ENCODE measurements at places on chromosomes 12 and 14. TPM values are rescaled to one million over a fixed set of nuclear protein-coding genes. Genes with fewer than 3 reads are reported as not detected.

The PLA2G1B gene
- polyA plus RNA-seq = not detected

The AICDA gene
- not detected for polyA plus RNA-seq

The GLRX5 gene
- 135 TPM for polyA plus RNA-seq

The MFAP5 gene
- 1.2 TPM for polyA plus RNA-seq

The CARMIL3 gene
- 3.7 TPM for polyA plus RNA-seq

The ZNF26 gene
- polyA plus RNA-seq = 4.8 TPM

The CABP1 gene
- 5.1 TPM for polyA plus RNA-seq

The MMP19 gene
- polyA plus RNA-seq = 1.5 TPM

The OVCH1 gene
- not detected for polyA plus RNA-seq

The SYT1 gene
- polyA plus RNA-seq = 47.6 TPM

The DAO gene
- polyA plus RNA-seq = not detected

The NPAS3 gene
- polyA plus RNA-seq = 0.17 TPM

The ADCY4 gene
- 0.40 TPM for polyA plus RNA-seq

The GNPTAB gene
- polyA plus RNA-seq = 21.6 TPM

The PTGER2 gene
- polyA plus RNA-seq = 1.3 TPM

The MRPL52 gene
- polyA plus RNA-seq = 691 TPM

The PUS1 gene
- polyA plus RNA-seq = 52.4 TPM

The DLK1 gene
- 1.2 TPM for polyA plus RNA-seq

The HOXC11 gene
- not detected for polyA plus RNA-seq

The NDUFA9 gene
- 79.8 TPM for polyA plus RNA-seq

The VRTN gene
- 68.5 TPM for polyA plus RNA-seq

The REC8 gene
- polyA plus RNA-seq = 38.8 TPM

The CACNA2D4 gene
- polyA plus RNA-seq = 0.24 TPM

The TOMM20L gene
- not detected for polyA plus RNA-seq

The KLHL33 gene
- 0.15 TPM for polyA plus RNA-seq

The MYH7 gene
- 0.05 TPM for polyA plus RNA-seq

The ERBB3 gene
- 23.3 TPM for polyA plus RNA-seq

The EIF2B1 gene
- 33.5 TPM for polyA plus RNA-seq

The KRT86 gene
- polyA plus RNA-seq = 0.30 TPM

The C12orf50 gene
- not detected for polyA plus RNA-seq

The NKX2-1 gene
- polyA plus RNA-seq = not detected

The RNASE4 gene
- 0.29 TPM for polyA plus RNA-seq

The NPFF gene
- 0.71 TPM for polyA plus RNA-seq

The CCND2 gene
- 70.1 TPM for polyA plus RNA-seq

The KRT85 gene
- not detected for polyA plus RNA-seq

The CLEC6A gene
- polyA plus RNA-seq = not detected

The KRT77 gene
- not detected for polyA plus RNA-seq

The TWF1 gene
- 29.8 TPM for polyA plus RNA-seq

The NELL2 gene
- 23.3 TPM for polyA plus RNA-seq

The CCDC177 gene
- 0.18 TPM for polyA plus RNA-seq

The EXOC3L4 gene
- not detected for polyA plus RNA-seq

The BLTP3B gene
- 11.2 TPM for polyA plus RNA-seq

The FOXN4 gene
- 0.43 TPM for polyA plus RNA-seq

The ARHGDIB gene
- 1.8 TPM for polyA plus RNA-seq

The CAPZA3 gene
- not detected for polyA plus RNA-seq

The DNAH10 gene
- 0.03 TPM for polyA plus RNA-seq

The PRB2 gene
- not detected for polyA plus RNA-seq

The MYBPC1 gene
- 0.18 TPM for polyA plus RNA-seq

The CLECL1 gene
- not detected for polyA plus RNA-seq

The EIF2S3B gene
- 0.56 TPM for polyA plus RNA-seq
